ENCODE measurements at places on chromosomes 2 and 18. TPM values are rescaled to one million over a fixed set of nuclear protein-coding genes. Genes with fewer than 3 reads are reported as not detected.
A peak's percentile ranks its signal among the peaks of the same experiment; 100 is the strongest.

DNA sequence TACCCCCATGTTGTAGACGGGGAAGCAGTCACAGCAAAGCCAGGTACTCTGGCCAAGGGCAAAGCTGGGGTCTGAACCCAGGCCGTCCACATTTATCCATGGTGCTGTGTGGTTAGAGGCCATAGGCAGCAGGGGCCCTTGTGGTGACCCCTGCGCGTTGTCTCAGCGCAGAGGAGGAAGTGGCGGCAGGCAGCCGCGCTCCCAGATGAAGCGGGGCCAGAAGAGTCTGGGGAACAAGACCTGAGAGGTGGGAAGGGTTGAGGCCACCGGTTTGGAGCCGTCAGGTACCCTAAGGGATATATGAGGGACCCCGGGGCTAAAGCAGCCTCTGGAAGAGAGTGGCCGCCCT is 770 bp downstream of the ZNF396 start:
- peaks cover 2% of the 10 kb centered on the region for H3K4me1 ChIP-seq
- no peak overlapping the region for H3K27ac ChIP-seq
- peak; percentile 76 for DNase-seq
- peak overlapping the region; percentile 75 for H3K4me3 ChIP-seq

DNA sequence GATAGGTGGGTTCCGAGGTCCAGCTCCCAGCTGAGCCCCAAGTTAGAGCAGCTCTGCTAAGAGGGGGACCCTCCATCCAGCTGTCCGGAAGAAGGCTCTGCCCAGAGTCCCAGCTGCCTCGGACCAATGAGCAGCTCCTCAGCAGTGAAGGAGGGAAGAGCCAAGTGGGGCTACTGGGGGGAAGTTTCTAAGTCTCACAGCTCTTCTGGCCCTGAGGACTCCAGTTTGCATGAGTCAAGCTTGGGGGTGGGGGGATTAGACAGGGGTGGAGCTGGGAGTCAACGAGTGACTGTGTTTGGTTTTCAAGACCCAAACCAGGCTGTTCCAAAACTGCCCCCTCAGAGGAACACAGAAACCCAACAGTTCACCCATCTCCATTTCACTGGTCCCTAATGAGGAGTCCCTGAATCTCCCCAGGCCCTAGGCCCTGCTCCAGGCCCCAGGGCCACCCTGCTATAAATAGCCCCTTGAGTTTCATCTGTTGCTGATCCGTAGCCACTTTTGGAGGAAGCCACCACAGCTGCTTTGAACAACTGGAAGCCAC is 100.9 kb downstream of the TNS1 start:
- H3K4me1 ChIP-seq: no peaks in the 10 kb centered on the region
- H3K27ac ChIP-seq: no peak overlapping the region
- no peaks in the 10 kb centered on the region for H3K36me3 ChIP-seq
- DNase-seq: no peak
- H3K4me3 ChIP-seq: no peak overlapping the region

DNA sequence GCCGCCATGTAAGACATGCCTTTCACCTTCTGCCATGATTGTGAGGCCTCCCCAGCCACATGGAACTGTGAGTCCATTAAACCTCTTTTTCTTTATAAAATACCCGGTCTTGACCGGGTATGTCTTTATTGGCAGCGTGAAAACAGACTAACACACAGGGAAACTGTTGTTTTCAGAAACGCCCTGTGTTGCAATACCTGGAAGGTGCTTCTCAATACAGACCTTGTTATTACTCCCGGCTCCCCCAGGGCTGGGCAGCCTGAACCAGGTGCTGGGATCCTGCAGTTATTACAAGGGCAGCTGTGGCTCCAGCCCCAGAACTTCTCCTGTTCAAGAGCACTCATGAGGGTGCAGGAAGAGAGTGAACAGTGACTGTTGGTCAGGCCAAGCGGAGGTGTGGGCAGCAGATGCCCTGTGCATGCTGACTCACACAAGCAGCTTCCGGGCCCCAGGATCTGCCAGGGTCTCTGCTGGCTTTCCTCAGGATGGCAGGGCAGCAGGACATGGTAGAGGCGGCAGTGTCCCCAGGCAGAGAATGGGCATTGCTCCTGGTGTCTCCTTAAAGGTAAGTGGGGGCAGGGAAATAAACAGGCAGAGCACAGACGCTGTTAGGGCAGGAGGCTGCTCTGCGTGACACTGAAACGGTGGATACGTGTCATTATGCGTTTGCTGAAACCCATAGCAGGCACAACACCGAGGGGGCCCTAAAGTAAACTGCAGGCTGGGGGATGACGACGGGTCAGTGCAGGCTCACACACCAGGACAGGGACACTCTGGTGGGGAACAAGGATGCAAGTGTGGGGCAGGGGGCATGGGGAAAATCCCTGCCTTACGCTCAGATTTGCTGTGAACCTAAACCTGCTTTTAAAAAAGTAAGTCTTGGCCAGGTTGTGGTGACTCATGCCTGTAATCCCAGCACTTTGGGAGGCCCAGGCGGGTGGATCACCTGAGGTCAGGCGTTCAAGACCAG is 89.1 kb downstream of the NDUFA10 start:
- H3K4me1 ChIP-seq: peaks cover 2% of the 10 kb centered on the region
- H3K4me3 ChIP-seq: no peak overlapping the region
- H3K27ac ChIP-seq: no peak overlapping the region
- H3K36me3 ChIP-seq: no peaks in the 10 kb centered on the region

- no peak overlapping the region for H3K27ac ChIP-seq
- H3K4me1 ChIP-seq: no peaks in the 10 kb centered on the region
- no peaks in the 10 kb centered on the region for H3K27me3 ChIP-seq
- DNase-seq: no peak
These were observed 41.7 kb downstream of the CYP20A1 start for GRCh38 chr2:203280428-203281064.

DNA sequence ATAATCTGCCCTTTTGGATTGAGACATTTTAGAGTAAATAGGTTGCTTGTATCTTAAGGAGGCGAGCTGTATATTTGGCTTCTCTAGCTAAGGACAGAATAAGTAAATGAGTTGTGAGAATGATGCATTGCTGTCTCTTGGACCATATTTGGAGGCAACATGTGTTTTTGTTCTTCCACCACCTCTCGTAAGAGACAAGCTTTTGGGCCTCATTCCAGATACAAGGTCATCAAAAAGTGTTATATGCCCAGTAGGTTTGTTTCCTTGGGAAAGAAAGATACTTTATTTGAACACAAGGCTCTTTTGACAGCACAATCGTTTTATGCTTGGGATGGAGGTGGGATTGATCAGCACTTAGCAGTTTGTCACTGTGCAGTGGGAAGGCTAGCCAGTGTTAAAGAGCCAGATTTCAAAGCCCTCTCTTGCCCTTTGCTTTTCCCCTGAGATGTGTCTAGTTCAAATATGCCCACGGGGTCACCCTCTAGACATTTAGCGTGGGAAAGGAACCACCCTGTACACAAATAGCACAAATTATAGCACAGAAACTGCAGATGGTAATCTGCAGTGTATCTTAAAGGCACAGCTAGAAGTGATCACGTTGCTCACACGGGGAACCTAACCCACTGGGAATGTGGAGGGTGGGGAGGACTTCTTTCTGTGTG is 131.3 kb downstream of the MAP4K4 start:
- peaks cover 58% of the 10 kb centered on the region for H3K4me1 ChIP-seq
- peaks cover 42% of the 10 kb centered on the region for H3K36me3 ChIP-seq
- H3K27ac ChIP-seq: peak overlapping the region; percentile 48
- H3K4me3 ChIP-seq: peak overlapping the region; percentile 10
- no peaks in the 10 kb centered on the region for H3K27me3 ChIP-seq

Gene ABCG5
- not detected for total RNA-seq

Gene GPR55
- 0.38 TPM for total RNA-seq

DNA sequence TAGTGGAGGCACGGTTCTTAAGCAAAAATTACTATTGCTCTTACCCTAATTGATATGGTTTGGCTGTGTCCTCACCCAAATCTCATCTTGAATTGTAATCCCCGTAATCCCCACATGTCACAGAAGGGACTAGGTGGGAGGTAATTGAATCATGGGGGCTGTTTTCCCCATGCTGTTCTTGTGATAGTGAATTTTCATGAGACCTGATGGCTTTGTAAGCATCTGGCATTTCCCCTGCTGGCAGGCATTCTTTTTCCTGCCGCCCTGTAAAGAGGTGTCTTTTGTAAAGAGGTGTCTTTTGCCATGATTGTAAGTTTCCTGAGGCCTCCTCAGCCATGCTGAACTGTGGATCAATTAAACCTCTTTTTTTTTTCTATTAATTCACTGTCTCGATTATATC is 1691.8 kb upstream of the SLC39A10 start:
- DNase-seq: no peak
- no peak overlapping the region for H3K4me3 ChIP-seq
- H3K36me3 ChIP-seq: no peaks in the 10 kb centered on the region
- H3K4me1 ChIP-seq: no peaks in the 10 kb centered on the region

- H3K4me1 ChIP-seq: peaks cover 4% of the 10 kb centered on the region
- peak; percentile 73 for DNase-seq
- no peak overlapping the region for H3K27ac ChIP-seq
- H3K27me3 ChIP-seq: peaks cover 27% of the 10 kb centered on the region
- no peak overlapping the region for H3K4me3 ChIP-seq
These were observed 88.5 kb downstream of the DYNAP start for GRCh38 chr18:54679318-54680149.

Gene SPATA3
- total RNA-seq: not detected
